ENCODE measurements at places on chromosomes 4 and X.

DNA sequence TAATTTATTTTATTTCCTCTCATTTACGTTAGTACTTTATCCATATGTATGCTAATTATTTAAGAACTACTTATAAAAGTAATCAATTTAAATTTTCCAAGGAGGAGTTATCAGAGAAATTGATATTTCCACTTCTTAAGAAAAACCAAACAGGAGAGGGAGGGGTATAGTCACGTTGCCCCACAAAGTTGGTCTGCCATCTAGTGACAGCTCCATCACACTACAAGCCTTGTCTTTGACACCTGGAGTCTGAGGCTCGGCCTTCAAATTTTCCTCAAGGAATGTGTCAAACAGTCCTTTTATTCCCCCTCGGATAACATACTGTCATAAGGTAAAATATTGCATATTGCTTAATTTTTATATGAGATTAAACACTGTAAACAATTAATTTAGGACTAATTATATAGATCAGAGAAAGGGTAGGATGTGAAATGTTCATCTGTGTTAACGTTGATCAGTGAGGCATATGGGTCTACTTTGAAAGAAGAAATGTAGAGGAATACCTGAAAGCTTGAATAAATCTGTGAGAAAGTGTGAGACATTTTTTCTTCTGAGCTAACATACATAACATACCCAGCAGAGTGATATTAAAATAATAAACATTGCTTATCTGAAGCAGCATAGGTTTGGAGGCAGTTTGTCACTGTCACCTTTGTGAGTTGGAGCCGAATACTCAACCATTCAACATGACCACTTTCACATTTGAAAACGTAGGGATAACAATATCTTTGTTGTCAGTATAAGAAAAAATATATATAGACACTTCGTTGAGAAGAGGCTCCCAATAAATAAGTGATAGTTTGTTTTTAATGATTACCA, 114.4 kb downstream of the GLRA3 start:
- DNase-seq = peak; percentile 62

GRCh38 chrX:40148385-40149285, 50.9 kb upstream of the BCOR start:
- peak; percentile 50 for DNase-seq

- DNase-seq = no peak
These were observed 13.2 kb downstream of the ELF2 start for GRCh38 chr4:139163806-139164206.

DNA sequence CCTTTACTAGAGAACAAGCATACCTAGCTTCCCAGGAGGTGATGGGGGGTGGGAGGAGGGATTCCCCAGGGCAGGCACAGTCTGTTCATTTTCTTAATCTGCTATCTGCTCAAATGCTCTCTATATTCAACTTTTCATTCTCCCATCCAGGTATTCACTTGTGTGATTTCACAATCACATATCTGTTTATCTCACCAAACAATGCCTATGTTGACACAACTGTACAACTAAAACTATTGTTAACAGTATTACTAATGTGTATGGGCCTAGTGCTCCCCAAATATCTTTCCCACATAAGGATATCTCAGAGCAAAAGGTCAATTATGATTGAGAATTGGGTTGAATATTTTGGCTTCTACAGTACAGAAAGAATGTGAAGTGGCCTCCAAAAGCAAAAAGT, 210.8 kb downstream of the IQCM start:
- no peak for DNase-seq

DNA sequence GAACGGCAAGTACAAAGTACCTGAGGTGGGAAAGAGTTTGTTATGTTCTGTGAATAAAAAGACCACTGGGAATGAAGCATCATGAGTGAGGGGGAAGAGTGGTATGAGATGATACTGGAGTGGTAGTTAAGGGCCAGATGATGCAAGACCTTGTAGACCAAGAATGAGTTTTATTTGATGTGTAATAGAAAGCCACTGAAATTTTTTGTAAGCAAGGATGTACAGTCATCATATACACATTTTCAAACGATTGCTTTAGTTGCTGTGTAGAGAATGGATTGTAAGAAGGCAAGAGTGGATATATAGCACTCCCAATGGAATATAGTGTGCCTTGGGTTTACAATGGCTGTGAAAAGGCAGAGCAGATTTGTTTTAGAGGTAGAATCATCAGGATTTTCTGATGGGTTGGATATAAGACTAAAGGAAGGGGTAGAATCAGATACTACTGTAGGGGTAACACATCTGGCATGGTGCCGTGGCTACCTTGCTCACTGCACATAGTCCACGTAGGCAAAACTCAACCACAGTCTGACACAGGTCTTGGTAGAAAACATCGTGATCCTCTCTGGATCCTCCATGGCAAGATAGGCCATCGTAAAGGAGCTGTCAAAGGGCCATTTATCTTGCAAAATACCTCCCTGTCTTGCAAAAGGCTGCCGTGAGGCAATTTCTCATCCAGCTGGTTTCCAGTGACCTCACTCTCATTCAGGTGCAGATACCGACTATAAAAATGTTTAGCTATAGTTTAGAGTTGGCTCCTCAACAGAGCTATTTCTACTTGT, 14.9 kb downstream of the TIFA start:
- DNase-seq = peak; percentile 21

DNA sequence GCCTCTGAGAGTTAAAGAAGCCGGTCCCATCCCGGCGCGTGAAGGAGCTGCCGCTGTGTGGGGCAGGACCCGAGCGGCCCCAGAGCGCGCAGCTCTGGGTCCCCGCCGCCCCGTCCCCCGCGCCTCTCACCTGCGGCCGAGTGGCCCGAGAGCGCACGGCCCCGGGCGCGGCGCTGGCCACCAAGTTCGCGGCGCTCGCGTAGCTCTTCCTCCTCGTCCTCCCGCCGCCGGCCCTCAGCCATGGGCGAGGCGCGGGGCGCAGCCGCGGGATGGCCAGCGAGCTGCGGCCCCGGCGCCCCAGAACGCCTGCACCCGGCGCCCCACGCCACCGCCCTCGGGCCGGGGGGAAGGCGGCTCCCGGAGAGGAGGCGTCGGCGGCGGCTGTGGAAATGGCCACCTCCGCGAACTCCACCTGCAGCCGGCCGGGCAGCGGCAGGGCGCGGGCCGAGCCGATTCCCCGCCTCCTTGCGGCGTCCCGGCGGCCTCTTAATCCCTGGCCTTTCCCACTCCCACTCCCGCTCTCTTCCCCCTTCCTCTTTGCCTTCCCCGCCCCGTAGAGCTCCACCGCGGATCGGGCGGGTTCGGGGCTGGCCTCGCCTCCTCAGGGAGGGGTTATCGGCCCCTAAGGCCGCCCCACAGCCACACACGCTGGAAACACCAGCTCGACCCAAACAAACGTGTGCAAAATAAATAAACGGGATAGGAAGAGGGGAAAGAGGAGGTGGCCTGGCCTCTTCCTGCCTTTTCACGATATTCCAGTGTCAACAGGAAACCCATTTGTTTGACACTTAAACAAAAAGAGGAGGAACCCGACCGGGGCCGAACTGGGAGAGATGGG, at the start of gene SH3D19:
Gene SH3D19, minus strand, starts transcription at position 495 of the 838 bp plus-strand sequence. Its CDS starts 253 bp downstream, at position 242.
- peak; percentile 91 for DNase-seq

- peak; percentile 28 for DNase-seq
These were observed 329.1 kb downstream of the GALNTL6 start for GRCh38 chr4:172142281-172142741.

GRCh38 chrX:16319929-16320328, 152.6 kb downstream of the MAGEB17 start:
- DNase-seq = peak; percentile 2

- DNase-seq = peak; percentile 3
These were observed 203.2 kb upstream of the FGF13 start for GRCh38 chrX:138914767-138915166.

- DNase-seq = no peak
These were observed 66.2 kb downstream of the AGA start for GRCh38 chr4:177376024-177376423.

DNA sequence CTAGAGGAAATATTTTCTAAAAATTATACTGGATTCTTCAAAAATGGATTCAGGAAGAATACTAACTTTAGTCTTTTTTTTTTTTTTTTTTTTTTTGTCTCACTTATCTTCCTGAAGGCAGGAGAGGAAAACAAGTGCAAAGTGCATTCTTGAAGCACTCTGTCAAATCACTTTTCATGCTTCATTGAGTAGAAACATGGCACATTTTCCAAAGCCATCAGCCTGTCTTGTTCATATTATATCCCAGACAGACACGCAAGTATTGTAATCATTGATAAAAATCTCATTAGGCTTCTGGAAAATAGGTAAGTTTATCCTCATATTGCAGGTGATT, 1.2 kb downstream of the BBS12 start:
- no peak for DNase-seq

DNA sequence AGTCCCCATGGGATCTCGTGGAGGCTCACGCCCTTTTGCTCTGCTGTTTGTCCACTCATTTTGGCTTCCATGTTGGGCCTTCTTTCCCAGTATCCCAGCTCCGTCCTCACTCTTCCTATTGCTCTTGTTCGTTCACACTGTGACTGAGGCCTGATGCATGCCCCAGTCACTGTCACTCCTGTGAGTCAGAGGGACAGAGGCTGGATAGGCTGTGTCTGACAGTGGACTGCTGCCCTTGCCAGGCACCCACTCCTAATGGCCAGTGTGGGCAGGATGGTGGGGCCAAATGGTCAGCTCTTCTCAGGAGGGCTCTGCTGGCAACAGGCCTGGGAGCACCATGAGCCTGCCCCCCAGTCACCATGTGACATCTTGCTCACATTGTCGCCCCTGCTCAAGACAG, 40.0 kb downstream of the HADH start:
- DNase-seq = peak; percentile 31

GRCh38 chr4:5798462-5798861, 87.5 kb downstream of the EVC start:
- peak; percentile 48 for DNase-seq

DNA sequence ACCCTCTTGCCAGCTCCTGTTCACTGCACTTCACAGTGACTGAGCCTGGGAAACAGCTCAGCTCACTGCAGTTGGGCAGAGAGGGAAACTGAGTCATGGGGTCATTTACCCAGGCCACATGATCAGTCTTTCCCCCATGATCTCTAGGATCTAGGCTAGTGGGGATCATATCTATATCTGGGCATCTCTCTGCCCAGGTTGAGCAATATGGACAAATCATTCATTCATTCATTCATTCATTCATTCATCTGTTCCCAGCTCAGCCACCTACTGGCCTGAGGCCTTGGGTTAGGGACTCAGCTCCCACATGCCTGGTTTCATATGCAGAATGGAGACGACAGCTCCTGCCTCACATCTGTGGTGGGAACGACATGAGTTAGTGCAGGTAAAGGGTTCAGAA, 45.3 kb upstream of the HMX1 start:
- peak; percentile 1 for DNase-seq

DNA sequence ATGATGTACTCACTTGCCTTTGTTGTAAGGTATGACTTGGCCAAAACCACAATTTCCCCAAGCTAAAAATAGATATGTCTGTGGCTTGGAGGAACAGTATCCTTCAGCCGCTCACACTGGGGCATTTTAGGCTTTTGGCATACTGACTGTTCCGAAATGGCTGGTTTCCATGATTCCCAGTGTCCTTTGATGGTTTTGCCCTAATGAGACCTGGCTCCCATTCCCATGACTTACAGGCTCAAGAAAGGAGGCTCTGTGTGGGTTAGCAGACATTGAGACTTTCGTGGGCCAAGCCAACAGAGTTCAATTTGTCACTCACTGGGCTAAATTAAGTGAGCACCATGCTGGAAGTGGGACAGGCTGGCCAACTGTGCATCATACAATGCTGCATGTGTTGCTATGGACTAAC, 150.6 kb downstream of the CEP135 start:
- no peak for DNase-seq

DNA sequence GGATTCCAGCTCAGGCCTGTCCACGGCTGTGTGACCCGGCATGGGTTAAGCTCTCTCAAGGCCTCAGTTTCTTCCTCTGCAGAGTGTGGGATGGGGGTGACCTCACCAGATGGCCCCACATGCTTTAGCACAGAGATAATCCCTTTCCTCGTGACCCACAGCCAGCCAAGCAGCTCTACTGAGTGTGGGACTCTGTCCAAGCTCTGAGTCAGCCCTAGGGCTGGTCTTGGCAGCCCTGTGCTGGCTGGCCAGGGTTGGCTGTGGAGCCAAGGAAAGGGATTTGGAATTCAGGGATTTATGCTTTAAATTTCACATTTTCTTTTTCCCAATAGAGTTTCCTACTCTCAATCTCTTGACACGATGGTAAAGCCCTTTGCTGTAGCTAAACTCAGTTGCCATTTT, 19.7 kb upstream of the SPON2 start:
- peak; percentile 96 for DNase-seq

- DNase-seq = no peak
These were observed 48.5 kb downstream of the MRPL1 start for GRCh38 chr4:77911091-77911490.

GRCh38 chr4:31351695-31352094, 631.5 kb downstream of the PCDH7 start:
- no peak for DNase-seq

DNA sequence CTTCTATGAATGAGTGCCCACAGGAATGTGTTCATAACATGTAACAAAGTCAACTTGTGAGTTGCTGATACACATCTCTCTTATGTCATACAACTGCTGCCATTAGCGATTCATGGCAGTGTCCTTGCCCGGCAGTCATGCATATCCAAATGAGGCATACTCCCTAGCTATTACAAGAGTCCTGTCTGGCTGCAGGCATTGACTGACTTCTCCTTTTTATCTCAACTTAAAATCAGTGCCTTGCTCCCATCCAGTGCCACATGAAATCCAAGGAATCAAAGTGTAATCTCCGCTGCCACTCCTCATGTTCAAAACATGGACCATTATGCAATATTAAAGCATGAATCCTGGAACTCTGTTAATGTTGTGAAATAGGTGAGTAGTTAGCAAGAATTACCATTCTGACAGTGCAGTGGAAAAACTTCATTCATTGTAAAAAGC, 348.9 kb upstream of the FTHL17 start:
- no peak for DNase-seq

DNA sequence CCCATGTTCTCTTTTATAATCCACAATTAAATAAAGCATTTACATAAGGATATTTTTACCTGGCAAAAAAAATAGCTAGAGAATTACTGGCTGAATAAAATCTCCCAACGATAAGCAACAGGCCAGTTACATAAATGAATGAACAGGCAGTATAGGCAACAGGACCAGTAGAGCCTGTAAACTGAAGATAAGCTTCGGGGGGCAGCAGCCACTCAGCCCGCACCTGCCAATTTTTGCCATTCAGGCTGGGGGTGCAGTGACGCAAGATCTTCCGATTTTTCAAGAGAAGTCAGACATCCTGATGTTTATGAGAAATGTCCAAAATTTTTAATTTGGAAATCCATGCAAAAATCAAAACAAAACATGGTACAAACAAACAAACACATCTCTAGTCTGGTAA, 49.0 kb upstream of the CDKN2AIP start:
- no peak for DNase-seq

GRCh38 chrX:144916785-144917184, 330.5 kb upstream of the SPANXN1 start:
- no peak for DNase-seq

- DNase-seq = peak; percentile 67
These were observed 32.4 kb upstream of the RBPJ start for GRCh38 chr4:26288355-26288909.

- no peak for DNase-seq
These were observed 409.8 kb downstream of the AR start for GRCh38 chrX:67953658-67954057.

- DNase-seq = no peak
These were observed 49.6 kb downstream of the SMAD1 start for GRCh38 chr4:145531223-145531622.
